Adrenal gland (tissue), 19 donors: ENCODE measurements at places on chromosomes 7 and 10. TPM values are rescaled to one million over a fixed set of nuclear protein-coding genes. Genes with fewer than 3 reads are reported as not detected.
A peak's percentile ranks its signal among the peaks of the same experiment; 100 is the strongest.

DNA sequence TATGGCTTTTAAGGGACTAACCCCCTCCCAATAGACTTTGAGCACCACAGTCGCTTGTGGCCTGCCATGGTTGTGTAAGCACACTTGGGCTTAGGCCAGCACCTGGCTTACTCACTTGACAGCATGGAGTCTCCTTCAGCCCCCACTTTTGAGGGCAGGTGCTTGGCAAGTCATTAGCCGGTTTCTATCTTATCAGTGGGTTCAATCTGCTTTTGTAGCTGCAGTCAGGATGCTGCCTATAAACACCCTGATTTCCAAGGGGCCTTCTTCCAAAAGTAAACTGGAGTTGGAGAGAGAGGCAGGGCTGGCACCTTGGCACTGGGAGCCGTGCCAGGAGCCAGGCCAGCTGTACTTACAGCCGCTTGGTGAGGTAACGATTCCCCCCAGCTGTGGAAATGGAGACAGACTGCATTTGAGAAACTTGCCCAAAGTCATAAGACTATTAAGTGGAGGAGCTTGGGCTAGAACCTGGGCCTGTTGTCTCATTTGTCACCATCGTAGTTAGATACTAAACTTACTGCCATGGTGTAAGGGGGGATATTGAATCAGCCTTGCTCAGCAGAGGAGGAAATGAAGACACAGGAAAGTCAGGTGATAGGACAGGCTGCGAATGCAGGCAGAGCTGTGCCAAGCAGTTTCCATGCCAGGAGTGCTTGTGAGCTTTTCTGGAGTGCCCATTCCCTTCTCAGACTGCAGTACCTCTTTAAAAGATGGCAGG, 92.2 kb upstream of the EFCAB10 start:
- DNase-seq, result peak; percentile 61
- no peaks in the 10 kb centered on the region for H3K36me3 ChIP-seq
- peak overlapping the region; percentile 67 for H3K27ac ChIP-seq

DNA sequence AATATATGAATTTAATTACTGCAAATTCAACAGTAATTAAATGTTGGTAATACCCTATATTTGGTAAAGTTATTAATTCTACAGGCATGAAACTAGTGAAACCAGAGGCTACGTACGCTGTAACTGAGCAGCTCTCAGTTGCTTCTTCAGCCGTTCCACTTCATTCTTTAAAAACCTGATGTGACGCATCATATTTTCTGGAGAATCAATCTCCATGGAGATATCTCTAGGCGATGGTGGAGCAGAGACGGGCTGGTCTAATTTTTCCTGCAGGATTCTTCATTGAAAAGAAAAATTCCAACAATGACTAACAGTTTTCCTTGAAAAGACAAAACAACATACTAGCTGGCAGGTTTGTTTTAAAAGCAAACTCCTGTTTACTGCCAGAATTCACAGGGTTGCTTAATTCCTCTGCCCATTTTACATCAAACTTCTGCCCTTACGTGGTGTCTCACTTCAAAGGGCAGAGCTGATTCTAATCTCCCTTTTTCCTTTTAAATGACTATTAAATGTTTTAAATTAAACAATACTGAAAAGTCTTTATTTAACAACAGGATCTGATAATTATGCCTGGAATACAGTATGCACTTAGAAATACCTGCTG, 59.4 kb upstream of the MRLN start:
- H3K27me3 ChIP-seq, result no peaks in the 10 kb centered on the region
- H3K27ac ChIP-seq, result peak overlapping the region; percentile 46
- H3K4me1 ChIP-seq, result peaks cover 33% of the 10 kb centered on the region
- peaks cover 31% of the 10 kb centered on the region for H3K36me3 ChIP-seq
- DNase-seq, result no peak

GRCh38 chr10:49361735-49362568, 33.9 kb downstream of the DRGX start:
- H3K4me1 ChIP-seq, result no peaks in the 10 kb centered on the region
- H3K27ac ChIP-seq, result no peak overlapping the region
- H3K4me3 ChIP-seq, result no peak overlapping the region
- H3K27me3 ChIP-seq, result no peaks in the 10 kb centered on the region
- H3K36me3 ChIP-seq, result no peaks in the 10 kb centered on the region
- DNase-seq, result peak; percentile 41

GRCh38 chr10:29820890-29821461, 186.2 kb upstream of the SVIL start:
- DNase-seq, result no peak
- H3K4me1 ChIP-seq, result no peaks in the 10 kb centered on the region
- H3K36me3 ChIP-seq, result no peaks in the 10 kb centered on the region
- no peaks in the 10 kb centered on the region for H3K27me3 ChIP-seq
- H3K27ac ChIP-seq, result no peak overlapping the region

DNA sequence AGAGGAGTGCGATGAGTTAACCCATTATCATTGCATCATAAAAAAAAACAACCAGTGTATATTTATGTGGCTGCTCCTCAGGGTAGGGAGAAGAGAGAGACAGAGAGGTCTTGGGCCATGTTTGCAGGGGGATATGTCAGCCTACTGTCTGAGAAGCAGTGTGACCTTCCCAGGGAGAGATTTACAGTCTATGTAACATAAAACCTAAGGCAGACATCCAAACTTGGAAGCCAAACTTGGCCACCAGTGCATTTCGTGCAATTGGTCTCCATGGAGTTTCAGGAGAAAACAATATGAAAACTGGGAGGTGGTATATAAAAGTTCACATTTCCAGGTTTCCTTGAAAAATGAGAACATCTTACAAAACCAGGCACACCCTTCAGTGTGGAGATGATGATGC, 85.9 kb upstream of the CXCL12 start:
- no peak overlapping the region for H3K4me3 ChIP-seq
- H3K36me3 ChIP-seq, result no peaks in the 10 kb centered on the region
- H3K27ac ChIP-seq, result no peak overlapping the region
- H3K27me3 ChIP-seq, result no peaks in the 10 kb centered on the region
- no peaks in the 10 kb centered on the region for H3K4me1 ChIP-seq
- no peak for DNase-seq

- no peak for DNase-seq
- H3K4me3 ChIP-seq, result peak overlapping the region; percentile 42
- H3K4me1 ChIP-seq, result peaks cover 21% of the 10 kb centered on the region
- peak overlapping the region; percentile 95 for H3K27ac ChIP-seq
- H3K36me3 ChIP-seq, result no peaks in the 10 kb centered on the region
- H3K27me3 ChIP-seq, result no peaks in the 10 kb centered on the region
Observed at GRCh38 chr7:2862831-2863361, 18.8 kb upstream of the GNA12 start.

DNA sequence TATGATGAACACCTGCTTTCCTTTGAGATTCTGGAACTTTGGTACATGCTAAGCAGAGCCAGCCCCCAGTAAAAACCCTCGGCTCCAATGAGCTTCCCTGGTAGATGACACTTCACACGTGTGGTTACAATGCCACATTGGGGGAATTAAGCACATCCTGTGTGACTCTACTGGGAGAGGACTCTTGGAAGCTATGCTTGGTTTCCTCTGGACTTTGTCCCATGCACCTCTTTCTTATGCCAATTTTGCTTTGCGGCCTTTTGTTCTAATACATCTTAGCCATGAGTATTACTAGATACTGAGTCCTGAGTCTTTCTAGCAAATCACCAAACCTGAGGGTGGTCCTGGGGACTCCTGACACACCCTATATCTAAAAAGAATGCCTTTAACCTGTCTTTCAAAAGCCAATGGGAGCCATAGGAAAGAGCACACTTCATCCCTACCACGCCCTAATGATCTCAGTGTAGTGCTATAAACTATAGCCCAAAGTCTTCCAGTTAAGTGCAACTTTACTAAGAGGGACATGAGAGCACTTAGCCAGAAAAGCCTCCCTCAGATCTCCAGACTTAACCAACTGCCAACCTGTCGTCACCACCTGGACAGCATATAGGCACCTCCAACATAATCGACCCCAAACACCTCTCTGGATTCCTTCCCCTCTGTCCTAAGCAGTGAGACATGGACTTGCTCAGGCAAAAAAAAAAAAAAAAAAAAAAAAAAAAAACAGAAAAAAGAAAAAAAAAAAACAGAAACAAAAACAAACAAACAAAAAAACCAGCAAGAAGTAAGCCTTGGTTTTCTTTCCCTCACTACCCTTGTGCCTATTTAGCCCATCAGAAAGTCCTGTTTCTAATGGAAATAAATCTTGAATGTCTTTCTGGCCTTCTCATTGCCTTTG, 37.4 kb downstream of the CCDC6 start:
- no peak overlapping the region for H3K27ac ChIP-seq
- H3K4me1 ChIP-seq, result peaks cover 33% of the 10 kb centered on the region
- no peaks in the 10 kb centered on the region for H3K27me3 ChIP-seq
- no peak overlapping the region for H3K4me3 ChIP-seq

GRCh38 chr7:54837168-54837567, 78.2 kb upstream of the SEC61G start:
- no peaks in the 10 kb centered on the region for H3K27me3 ChIP-seq
- no peaks in the 10 kb centered on the region for H3K4me1 ChIP-seq
- no peak overlapping the region for H3K4me3 ChIP-seq

GRCh38 chr7:109996927-109997326, 1094.0 kb upstream of the LRRN3 start:
- H3K36me3 ChIP-seq, result no peaks in the 10 kb centered on the region
- no peaks in the 10 kb centered on the region for H3K4me1 ChIP-seq
- no peak overlapping the region for H3K4me3 ChIP-seq
- no peak overlapping the region for H3K27ac ChIP-seq
- H3K27me3 ChIP-seq, result no peaks in the 10 kb centered on the region

DNA sequence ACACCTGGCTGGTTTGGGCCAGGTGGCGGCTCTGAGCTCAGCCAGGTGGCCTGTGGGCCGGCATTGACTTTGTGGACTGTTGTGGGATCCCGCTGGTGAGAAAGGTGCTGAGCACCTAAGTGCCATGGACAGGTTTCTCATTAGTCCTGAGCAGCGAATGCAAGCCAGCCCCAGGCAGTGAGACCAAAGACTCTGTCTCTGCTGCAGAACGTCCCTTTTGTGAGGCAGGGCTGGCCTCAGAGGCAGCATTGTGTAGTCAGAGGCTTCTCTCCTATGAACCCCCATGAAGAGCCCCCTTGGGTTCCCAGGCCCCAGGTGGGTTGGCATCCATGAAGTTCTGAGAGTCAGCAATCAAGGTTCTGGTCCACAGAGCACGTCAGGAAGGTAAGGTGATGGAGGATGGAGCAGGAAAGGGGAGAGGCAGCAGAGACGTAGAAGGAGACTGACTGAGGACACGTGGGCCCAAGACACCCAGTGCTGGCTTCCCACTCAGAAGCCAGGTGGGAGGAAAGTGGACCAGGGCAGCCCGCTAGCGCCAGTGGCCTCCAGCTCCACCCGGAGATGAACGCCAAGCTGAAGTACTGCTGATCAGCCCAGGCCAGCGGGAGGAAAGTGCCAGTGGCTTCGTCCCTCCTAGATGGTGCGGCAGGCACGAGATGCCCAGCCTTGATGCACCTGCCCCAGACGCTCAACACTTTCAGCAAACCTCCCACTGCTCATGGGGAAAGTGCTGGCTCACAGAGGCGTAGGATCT, 19.2 kb upstream of the PTPRN2 start:
- H3K4me3 ChIP-seq, result no peak overlapping the region
- DNase-seq, result no peak
- H3K27ac ChIP-seq, result no peak overlapping the region
- H3K4me1 ChIP-seq, result no peaks in the 10 kb centered on the region
- H3K27me3 ChIP-seq, result no peaks in the 10 kb centered on the region

- H3K4me3 ChIP-seq, result no peak overlapping the region
- no peak for DNase-seq
- no peak overlapping the region for H3K27ac ChIP-seq
Observed at GRCh38 chr7:55539380-55539779, 32.9 kb downstream of the VOPP1 start.

- H3K27me3 ChIP-seq, result no peaks in the 10 kb centered on the region
- H3K4me3 ChIP-seq, result no peak overlapping the region
- no peaks in the 10 kb centered on the region for H3K4me1 ChIP-seq
Observed at GRCh38 chr10:127203067-127203466, 6.7 kb upstream of the INSYN2A start.

DNA sequence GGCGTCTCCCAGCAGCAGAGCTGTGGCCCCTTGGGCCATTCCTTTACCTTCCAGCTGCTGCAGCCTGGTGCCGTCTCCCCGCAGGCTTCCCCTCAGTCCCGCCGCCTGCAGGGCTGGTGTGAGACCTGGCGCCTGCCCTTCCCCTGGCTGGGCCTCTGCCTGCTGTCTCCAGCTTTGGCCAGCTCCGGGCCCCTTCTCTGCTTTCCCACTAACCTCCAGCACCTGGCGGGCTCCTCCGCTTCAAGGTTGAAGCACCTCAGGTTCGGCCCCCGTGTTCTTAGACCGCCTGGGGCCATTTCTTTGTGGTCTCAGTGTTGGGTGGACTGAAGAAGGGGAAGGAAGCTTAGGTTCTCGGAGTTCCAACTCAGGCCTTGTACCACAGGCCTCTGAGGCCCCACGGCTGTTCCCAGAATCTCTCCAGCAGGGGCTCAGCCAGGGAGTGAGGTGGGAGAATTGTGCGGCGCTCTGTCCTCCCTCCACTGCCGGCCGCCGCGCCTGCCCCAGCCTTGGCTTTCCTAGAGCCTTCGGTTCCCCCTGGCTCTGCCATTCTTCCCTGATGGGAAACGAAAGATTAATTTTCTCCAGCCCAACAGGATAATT, 30.3 kb downstream of the GBX1 start:
- no peaks in the 10 kb centered on the region for H3K4me1 ChIP-seq
- H3K27ac ChIP-seq, result no peak overlapping the region
- H3K36me3 ChIP-seq, result no peaks in the 10 kb centered on the region
- no peak overlapping the region for H3K4me3 ChIP-seq
- no peaks in the 10 kb centered on the region for H3K27me3 ChIP-seq
- peak; percentile 18 for DNase-seq

DNA sequence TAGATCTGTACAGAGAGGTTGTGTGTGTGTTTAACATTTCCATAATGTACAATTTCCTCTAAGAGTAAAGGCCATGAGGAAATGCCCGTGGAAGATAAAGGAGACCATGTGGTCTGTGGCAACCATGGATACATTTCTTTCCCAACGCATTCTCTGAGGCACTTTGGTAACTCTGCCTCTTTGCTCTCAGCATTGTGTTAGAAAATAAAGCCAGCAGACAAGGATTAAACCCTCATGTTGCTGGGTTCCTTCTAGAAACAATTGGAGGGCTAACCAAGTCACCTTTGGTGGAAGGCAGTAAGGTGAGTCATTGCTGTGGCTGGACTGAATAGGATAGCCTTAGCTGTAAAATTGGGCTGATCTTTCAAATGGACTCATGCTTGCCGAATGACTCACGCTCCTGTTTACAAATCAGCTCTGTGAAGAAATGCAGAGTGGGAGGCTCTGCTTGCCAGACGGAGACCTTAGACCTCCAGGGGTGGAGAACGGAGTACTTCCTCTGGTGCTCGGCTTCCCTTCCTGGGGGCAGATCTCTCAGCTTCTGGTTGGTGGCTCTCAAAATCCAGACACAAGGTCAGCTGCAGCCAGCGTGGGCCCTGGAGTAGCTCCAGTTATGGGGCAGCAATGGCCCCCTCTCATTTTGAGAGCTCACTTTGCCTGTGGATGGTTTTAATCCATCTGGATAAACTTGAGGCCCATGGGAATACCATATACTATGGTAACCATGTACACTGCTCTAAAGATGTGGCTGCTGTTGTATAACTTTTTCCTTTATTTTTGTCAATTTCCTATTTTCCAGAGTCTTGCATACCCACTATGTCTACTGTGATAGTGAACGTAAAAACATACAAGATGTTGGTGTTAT, 137.3 kb downstream of the TCF7L2 start:
- peak overlapping the region; percentile 43 for H3K27ac ChIP-seq
- no peaks in the 10 kb centered on the region for H3K36me3 ChIP-seq
- no peaks in the 10 kb centered on the region for H3K27me3 ChIP-seq
- DNase-seq, result peak; percentile 76
- peaks cover 21% of the 10 kb centered on the region for H3K4me1 ChIP-seq

ETV1 gene
- total RNA-seq, result 23.8 TPM

CLDN4 gene
- total RNA-seq, result 0.86 TPM

SNCG gene
- 177 TPM for total RNA-seq

TBRG4 gene
- 61.1 TPM for total RNA-seq

LRRD1 gene
- total RNA-seq, result not detected

GFRA1 gene
- 2.0 TPM for total RNA-seq

GPAM gene
- 199 TPM for total RNA-seq

COL17A1 gene
- not detected for total RNA-seq

PIP gene
- total RNA-seq, result not detected

SPRN gene
- 0.84 TPM for total RNA-seq

OR2F2 gene
- not detected for total RNA-seq

CFTR gene
- not detected for total RNA-seq
